WTC11 (cell line): ENCODE measurements at places on chromosomes 2 and 18. TPM values are rescaled to one million over a fixed set of nuclear protein-coding genes. Genes with fewer than 3 reads are reported as not detected.

Gene IL1F10
- not detected in 3 replicates for total RNA-seq

Gene TMEM127
- 22.9 to 25.6 TPM (median 24.7 TPM) in 3 replicates for total RNA-seq

Gene INHA
- 1.1 to 1.8 TPM (median 1.4 TPM) in 3 replicates for total RNA-seq

Gene UCN
- total RNA-seq: 0.68 to 1.2 TPM (median 0.71 TPM) in 3 replicates

Gene RIT2
- 0.64 to 1.5 TPM (median 1.4 TPM) in 3 replicates for total RNA-seq

Gene DLX2
- total RNA-seq: 0.28 to 0.64 TPM (median 0.55 TPM) in 3 replicates

Gene PROC
- 0.30 to 0.59 TPM (median 0.39 TPM) in 3 replicates for total RNA-seq

DNA sequence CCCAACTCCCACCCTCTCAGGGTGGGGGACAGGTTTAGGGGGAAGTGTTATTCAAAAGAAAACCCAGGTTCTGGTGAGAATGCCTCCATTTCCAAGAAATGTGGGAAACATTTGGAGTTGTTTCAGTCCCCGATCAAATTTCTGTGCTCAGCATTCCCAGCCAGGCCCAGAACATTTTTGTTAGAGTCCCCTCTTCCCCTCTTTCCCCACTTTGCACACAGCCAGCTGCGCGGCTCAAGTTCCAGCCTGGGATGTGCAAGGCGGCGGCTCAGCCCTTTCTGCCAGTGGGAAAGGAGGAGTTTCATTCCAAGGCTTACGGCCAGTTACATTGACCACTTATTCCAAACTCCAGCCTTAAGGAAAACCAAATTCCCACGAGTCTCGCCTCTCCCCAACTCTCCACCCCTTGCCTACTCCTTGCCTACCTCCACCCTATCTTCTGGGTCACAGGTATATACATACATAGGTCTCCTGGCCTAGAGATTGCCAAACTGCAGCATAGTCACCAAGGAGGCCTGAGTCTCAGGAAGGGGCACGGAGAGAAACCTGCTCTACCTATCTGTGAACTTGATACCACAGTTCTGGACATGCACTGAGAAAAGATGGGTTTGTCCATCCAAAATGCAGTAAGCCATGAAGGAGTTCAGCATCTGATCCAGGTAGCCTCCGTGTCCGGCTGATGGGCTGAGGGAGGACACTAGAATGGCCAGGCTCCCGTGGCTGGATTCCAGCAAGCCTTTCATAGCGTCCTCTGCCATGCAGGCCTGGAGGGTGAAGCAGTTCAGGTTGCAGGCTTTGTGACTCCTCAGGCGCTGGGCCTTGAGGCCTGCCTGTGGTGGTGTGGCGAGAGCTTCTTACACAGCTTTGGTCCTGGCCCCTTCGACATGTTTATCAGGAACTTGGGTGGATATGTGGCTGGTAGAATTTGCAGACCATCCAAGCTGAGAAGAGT, 154.5 kb downstream of the ZFP36L2 start:
- H3K4me1 ChIP-seq: peaks cover 7% of the 10 kb centered on the region; the same call in 1 of the 2 replicates
- no peak overlapping the region for H3K4me3 ChIP-seq
- DNase-seq: no peak
- H3K27me3 ChIP-seq: no peaks in the 10 kb centered on the region
- no peaks in the 10 kb centered on the region for H3K36me3 ChIP-seq

- H3K36me3 ChIP-seq: no peaks in the 10 kb centered on the region
- H3K27me3 ChIP-seq: no peaks in the 10 kb centered on the region
- H3K4me1 ChIP-seq: peaks cover 6% of the 10 kb centered on the region
- no peak overlapping the region for H3K27ac ChIP-seq
These were observed 194.0 kb downstream of the BABAM2 start for GRCh38 chr2:28084564-28084963.

DNA sequence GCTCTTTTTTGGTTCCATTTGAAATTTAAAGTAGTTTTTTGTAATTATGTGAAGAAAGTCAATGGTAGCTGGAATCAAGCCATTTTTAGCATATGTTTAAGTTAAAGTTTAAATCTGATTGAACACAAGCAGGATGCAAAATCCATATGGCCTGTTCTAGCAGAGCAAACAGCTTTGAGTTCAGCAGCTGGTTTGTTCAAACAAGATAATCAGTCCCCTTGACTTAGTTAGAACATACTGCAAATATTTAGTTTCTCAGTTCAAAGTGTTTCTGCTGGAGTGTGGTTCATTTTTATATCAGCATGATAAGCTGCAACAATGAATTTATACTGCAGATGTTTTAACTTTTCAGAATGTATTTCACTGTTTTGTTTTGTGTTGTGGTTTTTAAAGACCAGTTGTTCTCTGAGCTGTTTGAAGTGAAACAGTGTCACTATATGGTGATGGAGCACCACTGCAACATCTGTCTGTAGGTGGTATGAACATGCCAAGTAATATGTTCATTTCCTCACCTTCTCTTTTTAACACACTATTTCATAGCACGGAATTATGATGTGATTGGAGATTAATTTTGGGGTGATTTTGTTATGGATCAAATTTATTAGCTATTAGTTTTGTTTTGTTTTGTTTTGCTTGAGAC, 125.3 kb downstream of the COL4A4 start:
- H3K27ac ChIP-seq: no peak overlapping the region
- H3K36me3 ChIP-seq: no peaks in the 10 kb centered on the region
- no peak for DNase-seq

GRCh38 chr2:101199251-101199791, 48.1 kb upstream of the TBC1D8 start:
- H3K36me3 ChIP-seq: no peaks in the 10 kb centered on the region
- H3K27ac ChIP-seq: no peak overlapping the region
- peaks cover 15% of the 10 kb centered on the region for H3K4me1 ChIP-seq
- no peak for DNase-seq

DNA sequence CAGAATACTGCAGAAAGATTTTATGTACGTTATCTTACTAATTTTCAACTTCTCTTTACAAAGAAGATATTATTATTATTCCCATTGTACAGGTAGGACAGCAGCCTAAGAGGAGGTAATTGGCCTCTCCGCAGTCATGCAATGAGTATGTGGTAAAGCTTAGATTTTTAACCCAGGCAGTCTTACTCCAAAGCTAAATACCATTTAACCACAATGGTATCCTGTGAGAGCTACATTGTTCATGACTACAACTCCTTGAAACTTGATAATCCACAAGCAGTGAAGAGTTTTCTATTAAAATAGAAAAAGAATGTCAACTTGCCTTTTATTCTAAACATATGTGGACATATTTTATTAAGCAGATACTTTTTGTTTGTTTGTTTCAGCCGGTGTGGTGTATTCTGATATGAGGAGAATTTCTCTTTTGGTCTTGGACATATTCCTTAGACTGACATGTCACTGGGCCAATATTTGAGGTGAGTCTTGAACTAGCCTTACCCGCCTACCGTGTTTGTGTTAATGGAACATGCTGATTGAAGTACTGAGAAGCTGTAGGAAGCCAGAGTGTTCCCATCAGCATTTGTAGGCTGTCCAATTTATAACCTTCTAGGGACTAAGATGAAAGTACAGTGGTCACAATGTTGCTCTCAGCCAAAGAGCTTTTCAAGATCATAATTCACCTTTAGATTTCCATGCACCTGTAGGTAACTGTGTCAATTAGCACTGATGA, 293.9 kb upstream of the DCC start:
- H3K27me3 ChIP-seq: no peaks in the 10 kb centered on the region
- no peak overlapping the region for H3K27ac ChIP-seq
- peaks cover 11% of the 10 kb centered on the region for H3K4me1 ChIP-seq
- no peaks in the 10 kb centered on the region for H3K36me3 ChIP-seq
- H3K4me3 ChIP-seq: no peak overlapping the region

DNA sequence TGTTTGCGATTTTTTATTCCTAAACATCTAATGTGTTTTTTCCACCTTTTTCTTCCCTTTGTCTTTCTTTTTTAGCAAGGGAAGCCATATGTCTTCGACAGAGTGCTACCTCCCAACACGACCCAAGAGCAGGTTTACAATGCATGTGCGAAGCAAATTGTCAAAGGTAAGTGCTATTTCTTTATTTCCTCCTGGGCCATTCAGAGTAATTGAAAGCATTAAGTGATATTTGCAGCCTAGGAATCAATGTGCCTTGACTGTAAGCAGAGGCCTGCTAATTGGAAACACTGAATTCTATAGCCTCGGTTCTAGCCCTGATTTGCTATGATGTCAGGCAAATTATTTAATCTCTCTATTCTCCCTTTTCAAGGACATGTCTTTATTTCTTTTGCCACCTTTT, 47.0 kb downstream of the KIF5C start:
- peaks cover 48% of the 10 kb centered on the region for H3K4me1 ChIP-seq
- H3K27ac ChIP-seq: no peak overlapping the region
- H3K27me3 ChIP-seq: no peaks in the 10 kb centered on the region; the same call in 1 of the 2 replicates
- DNase-seq: no peak

- H3K27me3 ChIP-seq: no peaks in the 10 kb centered on the region
- H3K27ac ChIP-seq: no peak overlapping the region
- DNase-seq: no peak
- H3K4me3 ChIP-seq: no peak overlapping the region
- H3K4me1 ChIP-seq: peaks cover 7% of the 10 kb centered on the region
- peaks cover 22% of the 10 kb centered on the region for H3K36me3 ChIP-seq
These were observed 8.6 kb downstream of the FAM124B start for GRCh38 chr2:224393157-224393872.

GRCh38 chr2:160109939-160110673, 47.7 kb upstream of the PLA2R1 start:
- H3K4me1 ChIP-seq: peaks cover 16% of the 10 kb centered on the region
- no peaks in the 10 kb centered on the region; the same call in 1 of the 2 replicates for H3K27me3 ChIP-seq
- DNase-seq: peak; percentile 61
- no peak overlapping the region for H3K4me3 ChIP-seq
- H3K36me3 ChIP-seq: peaks cover 5% of the 10 kb centered on the region

GRCh38 chr18:60980422-60981005, 352.7 kb upstream of the CDH20 start:
- H3K27ac ChIP-seq: no peak overlapping the region
- peaks cover 6% of the 10 kb centered on the region for H3K36me3 ChIP-seq
- H3K4me1 ChIP-seq: peaks cover 23% of the 10 kb centered on the region
- peaks cover 20% of the 10 kb centered on the region for H3K27me3 ChIP-seq

DNA sequence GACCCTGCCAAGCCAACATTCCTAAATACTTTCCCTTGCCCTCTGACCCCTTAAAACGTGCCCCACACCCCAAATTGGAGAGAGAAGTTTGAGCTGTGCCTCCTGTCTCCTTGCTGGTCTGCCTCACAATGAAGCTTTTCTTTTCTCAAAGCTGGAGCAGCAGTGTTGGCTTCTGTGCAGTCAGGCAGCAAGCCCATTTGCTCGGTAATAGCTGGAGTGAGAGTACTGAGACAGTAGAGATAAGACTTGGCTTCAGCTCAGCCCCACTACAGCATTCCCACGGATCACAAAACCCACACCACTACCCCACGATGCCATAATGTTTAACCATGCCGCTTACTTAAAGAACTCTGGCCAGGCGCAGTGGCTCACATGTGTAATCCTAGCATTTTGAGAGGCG, 73.0 kb downstream of the NCAPH start:
- no peaks in the 10 kb centered on the region for H3K36me3 ChIP-seq
- peaks cover 37% of the 10 kb centered on the region for H3K4me1 ChIP-seq
- H3K27me3 ChIP-seq: peaks cover 15% of the 10 kb centered on the region
- no peak for DNase-seq

GRCh38 chr2:218260742-218261422, at the start of gene GPBAR1:
GPBAR1 (plus strand) TSS chr2:218261015; CDS start chr2:218262725, 1,710 bp downstream.
- peaks cover 28% of the 10 kb centered on the region for H3K4me1 ChIP-seq
- peak within 1 kb of the TSS; percentile 79 for H3K27ac ChIP-seq
- H3K4me3 ChIP-seq: no peak within 1 kb of the TSS; the same call in 1 of the 2 replicates
- peaks cover 5% of the 10 kb centered on the region for H3K36me3 ChIP-seq

GRCh38 chr2:64501946-64502345, 22.2 kb upstream of the AFTPH start:
- no peak overlapping the region for H3K4me3 ChIP-seq
- H3K27me3 ChIP-seq: no peaks in the 10 kb centered on the region
- no peak for DNase-seq
- peaks cover 16% of the 10 kb centered on the region for H3K4me1 ChIP-seq
- H3K36me3 ChIP-seq: no peaks in the 10 kb centered on the region

DNA sequence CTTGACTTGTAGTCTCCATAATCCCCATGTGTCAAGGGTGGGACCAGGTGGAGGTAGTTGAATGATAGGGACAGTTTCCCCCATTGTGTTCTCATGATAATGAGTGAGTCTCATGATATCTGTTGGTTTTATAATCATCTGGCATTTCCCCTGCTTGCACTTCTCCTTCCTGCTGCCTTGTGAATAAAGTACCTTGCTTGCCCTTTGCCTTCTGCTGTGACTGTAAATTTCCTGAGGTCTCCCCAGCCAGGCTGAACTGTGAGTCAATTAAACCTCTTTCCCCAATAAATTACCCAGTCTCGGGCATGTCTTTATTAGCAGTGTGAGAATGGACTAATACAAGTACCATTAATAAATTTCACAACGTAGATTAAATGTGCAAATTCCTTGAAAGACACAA, 102.3 kb upstream of the EPB41L5 start:
- no peak for DNase-seq
- no peak overlapping the region for H3K4me3 ChIP-seq
- peaks cover 32% of the 10 kb centered on the region for H3K36me3 ChIP-seq
- H3K27ac ChIP-seq: peak overlapping the region; percentile 11; the same call in 1 of the 2 replicates

- no peak for DNase-seq
- H3K27ac ChIP-seq: no peak overlapping the region
- H3K27me3 ChIP-seq: no peaks in the 10 kb centered on the region
- no peak overlapping the region for H3K4me3 ChIP-seq
- peaks cover 76% of the 10 kb centered on the region for H3K36me3 ChIP-seq
- H3K4me1 ChIP-seq: peaks cover under 1% of the 10 kb centered on the region; the same call in 1 of the 2 replicates
These were observed 6.8 kb downstream of the ZNF397 start for GRCh38 chr18:35247412-35248249.

DNA sequence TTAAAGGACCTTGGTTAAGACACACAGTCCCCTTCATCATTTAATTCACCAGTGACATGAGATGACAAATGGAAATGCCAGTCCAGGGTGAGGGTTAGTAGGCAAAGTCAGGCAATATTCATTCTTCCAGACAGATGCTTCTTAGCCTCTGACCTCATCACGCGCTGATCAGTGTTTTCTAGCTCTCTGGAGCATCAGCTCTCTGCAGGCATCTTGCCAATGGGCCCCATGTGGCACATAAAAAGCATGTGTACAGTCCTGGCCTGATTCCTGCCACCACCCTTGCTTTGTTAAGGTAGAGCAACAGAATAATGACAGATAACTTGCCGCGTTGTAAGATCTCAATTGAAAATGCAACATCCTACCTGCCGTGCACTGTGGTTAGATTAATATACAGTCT, 20.3 kb upstream of the NPAS2 start:
- peaks cover 8% of the 10 kb centered on the region for H3K4me1 ChIP-seq
- no peak overlapping the region for H3K27ac ChIP-seq
- no peak overlapping the region for H3K4me3 ChIP-seq
- no peak for DNase-seq
- no peaks in the 10 kb centered on the region for H3K36me3 ChIP-seq
